ENCODE measurements at places on chromosomes 5 and 9.

GRCh38 chr9:72917892-72918509 is 34.9 kb downstream of the ALDH1A1 start:
- no peak for DNase-seq

GRCh38 chr9:71741926-71742648 is 26.2 kb downstream of the CEMIP2 start:
- DNase-seq, result no peak

DNA sequence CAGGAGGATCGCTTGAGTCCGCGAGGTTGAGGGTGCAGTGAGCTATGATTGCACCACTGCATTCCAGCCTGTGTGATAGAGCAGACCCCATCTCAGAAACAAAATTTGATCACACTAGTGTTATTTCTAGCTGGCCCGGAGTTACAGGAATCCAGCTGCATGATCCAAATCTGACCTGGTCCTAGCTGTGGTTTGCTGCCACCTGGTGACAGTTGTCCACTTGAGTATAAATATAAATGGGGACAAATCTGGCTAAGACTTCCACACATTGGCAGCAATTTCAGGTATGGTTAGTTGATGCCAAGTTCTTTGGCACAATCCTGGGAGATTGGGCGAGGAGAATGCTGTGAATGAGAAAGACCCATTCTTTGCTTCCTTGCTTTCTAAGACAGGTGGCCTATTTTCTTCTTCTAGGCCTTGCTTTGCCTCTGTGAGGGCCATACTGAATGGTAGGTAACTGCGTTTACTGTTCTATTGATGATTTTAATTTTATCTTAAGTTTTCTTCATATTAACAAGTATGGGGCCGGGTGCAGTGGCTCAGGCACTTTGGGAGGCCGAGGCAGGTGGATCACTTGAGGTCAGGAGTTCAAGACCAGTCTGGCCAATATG is 35.4 kb downstream of the UBE2R2 start:
- no peak for DNase-seq

- no peak for DNase-seq
Measured at GRCh38 chr5:69414885-69415583, at the start of gene MARVELD2. TSS of gene MARVELD2 (plus strand) at chr5:69415116. CDS start at chr5:69419386, 4,270 bp downstream.

GRCh38 chr9:37927132-37927531 is 23.2 kb upstream of the SLC25A51 start:
- DNase-seq, result no peak

DNA sequence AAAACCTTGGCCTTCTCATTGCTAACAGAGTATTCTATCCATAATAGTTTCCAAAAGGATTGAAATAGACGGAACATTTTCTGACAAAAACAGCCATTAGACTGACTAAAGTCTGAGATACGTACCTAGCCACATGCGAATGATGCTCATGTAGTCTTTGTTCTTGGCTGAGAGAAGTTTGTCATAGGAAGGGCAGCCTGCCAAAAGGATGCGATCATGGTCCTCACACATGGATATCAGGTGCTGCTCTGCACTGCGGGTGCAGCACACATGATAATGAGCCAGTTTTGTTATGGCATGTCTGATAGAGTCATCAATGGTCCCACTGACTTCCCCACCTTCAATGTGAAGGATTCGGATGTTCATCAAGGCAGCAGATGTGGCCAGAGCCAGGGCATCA is 12.3 kb downstream of the GNE start:
- no peak for DNase-seq

- no peak for DNase-seq
Measured at GRCh38 chr9:95383185-95383676, 65.7 kb upstream of the FANCC start.

GRCh38 chr5:76490960-76491359 is 87.9 kb downstream of the IQGAP2 start:
- no peak for DNase-seq

DNA sequence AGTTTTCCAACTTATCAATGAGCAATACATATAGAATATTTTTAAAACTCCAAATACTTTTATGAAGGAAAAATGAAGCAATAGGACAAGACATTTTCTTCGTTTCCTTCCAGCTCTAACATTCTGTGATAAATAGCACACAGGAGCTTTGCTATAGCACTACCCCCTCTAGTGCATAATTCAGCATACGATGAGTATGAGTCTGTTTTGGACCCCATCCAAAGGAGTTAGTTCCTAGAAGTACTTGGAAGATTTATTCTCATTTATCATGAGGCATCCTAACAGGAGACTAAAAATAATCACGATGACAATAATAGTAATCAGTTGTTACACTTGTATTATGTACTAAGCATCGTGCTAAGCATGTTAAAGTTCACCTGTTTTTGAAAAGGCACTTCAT is 1061.3 kb upstream of the DMAC1 start:
- no peak for DNase-seq

GRCh38 chr5:145243016-145243415 is 592.1 kb downstream of the PRELID2 start:
- DNase-seq, result no peak

GRCh38 chr5:122152266-122152900 is 23.0 kb downstream of the ZNF474 start:
- DNase-seq, result no peak

DNA sequence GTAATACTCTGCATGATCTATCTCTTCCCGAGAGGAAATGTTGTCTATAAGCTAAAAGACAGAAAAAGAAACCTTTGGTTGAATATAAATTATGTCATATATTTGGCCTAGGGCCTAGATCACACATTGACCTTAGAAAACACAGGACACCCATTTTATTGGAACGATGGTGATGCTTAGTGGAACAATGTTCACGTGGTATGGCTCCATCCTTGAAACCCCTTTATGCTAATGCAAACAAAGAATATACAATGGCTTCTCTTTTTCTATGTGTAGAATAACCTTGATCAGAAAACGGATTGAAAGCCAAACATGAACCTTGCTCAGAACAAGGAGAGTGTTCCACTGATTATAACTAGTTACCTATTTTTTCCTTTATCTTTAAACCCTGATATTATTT is 24.5 kb downstream of the MRPS27 start:
- DNase-seq, result no peak

DNA sequence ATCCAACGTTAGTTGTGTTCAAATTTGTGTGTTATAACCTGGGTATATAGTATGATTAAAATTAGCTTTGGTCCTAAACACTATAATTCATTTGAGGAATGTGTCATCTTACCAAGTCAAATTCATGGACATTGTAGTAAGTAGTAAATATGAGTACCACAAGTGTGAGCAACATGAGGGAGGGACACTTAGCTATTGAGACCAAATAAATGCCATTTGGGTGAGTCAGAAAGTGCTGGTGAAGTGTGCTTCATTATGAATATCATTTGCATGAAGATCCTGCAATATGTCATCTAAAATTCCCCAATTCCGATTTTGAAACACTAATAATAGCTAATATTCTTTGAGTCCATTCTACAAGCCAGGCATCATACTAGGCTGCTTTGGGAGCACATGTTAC is 336.7 kb upstream of the KIF2A start:
- DNase-seq, result no peak

- no peak for DNase-seq
Measured at GRCh38 chr9:12956805-12957204, 182.0 kb downstream of the LURAP1L start.

DNA sequence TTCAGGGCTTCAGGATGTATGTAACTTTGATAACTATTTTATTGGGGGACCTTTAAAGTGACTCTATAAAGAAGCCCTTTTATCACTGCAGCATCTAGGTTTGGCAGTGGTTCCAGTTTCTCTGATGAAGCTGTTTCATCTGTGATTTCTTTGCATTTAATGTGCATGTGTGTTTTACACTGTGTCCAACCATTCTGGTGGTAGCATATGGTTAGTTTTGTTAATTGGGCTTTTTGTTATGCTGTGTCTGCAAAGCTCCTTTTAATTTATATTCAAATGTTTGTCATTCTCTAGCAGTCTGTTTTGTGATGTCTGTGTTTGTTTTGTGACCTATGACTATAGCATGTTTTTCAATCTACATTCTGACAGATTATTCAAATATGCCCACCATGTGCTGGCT is 294.8 kb downstream of the DNAH5 start:
- DNase-seq, result no peak

GRCh38 chr5:13464532-13465193 is 479.8 kb downstream of the DNAH5 start:
- DNase-seq, result no peak

DNA sequence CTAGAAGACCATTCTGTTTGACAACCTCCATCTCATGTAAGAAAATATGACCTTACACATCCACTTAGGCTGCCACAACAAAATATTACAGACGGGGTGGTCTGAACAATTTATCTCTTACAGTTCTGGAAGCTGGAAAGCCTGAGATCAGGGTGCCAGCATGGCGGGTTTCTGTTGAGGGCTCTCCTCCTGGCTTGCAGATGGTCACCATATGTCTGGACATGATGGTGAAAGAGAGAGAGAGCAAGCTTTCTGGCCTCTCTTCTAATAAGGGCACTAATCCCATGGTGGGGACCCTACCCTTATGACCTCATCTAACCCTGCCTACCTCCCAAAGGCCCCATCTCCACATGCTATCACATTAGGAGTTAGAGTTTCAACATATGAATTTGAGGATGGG is 66.0 kb downstream of the AMBP start:
- DNase-seq, result no peak

GRCh38 chr5:31232273-31232888 is 38.9 kb downstream of the CDH6 start:
- no peak for DNase-seq

DNA sequence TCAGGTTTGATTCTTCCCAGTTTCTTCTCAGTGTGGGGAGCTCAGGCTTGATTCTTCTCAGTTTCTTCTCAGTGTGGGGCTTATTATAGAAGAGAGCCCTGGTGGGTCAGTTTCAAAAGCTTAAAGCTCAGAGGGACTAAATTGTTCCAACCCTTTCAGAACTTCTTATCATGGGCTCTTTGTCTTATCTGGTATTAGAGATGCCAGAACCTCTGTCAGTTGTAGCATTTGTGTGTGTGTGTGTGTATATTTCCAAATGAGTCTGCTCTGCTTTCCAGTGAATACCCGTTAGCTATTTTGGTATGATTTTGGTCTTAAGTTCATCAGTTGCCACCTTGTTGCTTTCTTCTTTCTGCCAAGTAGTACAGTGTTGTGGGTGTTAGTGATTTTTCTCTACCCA is 21.8 kb downstream of the TMEM38B start:
- no peak for DNase-seq

GRCh38 chr5:76660360-76660759 is 37.2 kb upstream of the F2RL2 start:
- no peak for DNase-seq

GRCh38 chr9:27392451-27392850 is 95.5 kb upstream of the EQTN start:
- DNase-seq, result no peak

GRCh38 chr9:97571664-97572063 is 61.5 kb downstream of the TSTD2 start:
- DNase-seq, result no peak
